ENCODE measurements at places on chromosomes 11 and 22. TPM values are rescaled to one million over a fixed set of nuclear protein-coding genes. Genes with fewer than 3 reads are reported as not detected.

The OVOL1 gene
- total RNA-seq = not detected

The FOXRED1 gene
- total RNA-seq = 47.8 TPM

The OR5AL1 gene
- total RNA-seq = not detected

The NRGN gene
- 2.4 TPM for total RNA-seq

The C11orf65 gene
- total RNA-seq = 0.29 TPM

The MIAT gene
- 268 TPM for total RNA-seq
